ENCODE measurements at places on chromosomes 2 and 18. TPM values are rescaled to one million over a fixed set of nuclear protein-coding genes. Genes with fewer than 3 reads are reported as not detected.

The BCL2L11 gene
- total RNA-seq: 9.0 TPM

The SPOPL gene
- 26.1 TPM for total RNA-seq

The LHCGR gene
- total RNA-seq: not detected

The LPIN1 gene
- total RNA-seq: 50.4 TPM

The FSIP2 gene
- 0.33 TPM for total RNA-seq

The RBKS gene
- 0.86 TPM for total RNA-seq

The HOXD3 gene
- 18.0 TPM for total RNA-seq

The FAP gene
- total RNA-seq: 4.5 TPM

The AGXT gene
- total RNA-seq: not detected

The MC2R gene
- not detected for total RNA-seq

The CYB5A gene
- total RNA-seq: 34.9 TPM

The FEV gene
- not detected for total RNA-seq

The C2orf80 gene
- total RNA-seq: not detected

The MOCOS gene
- total RNA-seq: 0.48 TPM

The IL1R1 gene
- total RNA-seq: 2.0 TPM

The C18orf32 gene
- total RNA-seq: 13.3 TPM

Measured in vein endothelial cell (primary cell).